NCI-H1417 (cell line): ENCODE measurements at places on chromosomes 1 and 21.

DNA sequence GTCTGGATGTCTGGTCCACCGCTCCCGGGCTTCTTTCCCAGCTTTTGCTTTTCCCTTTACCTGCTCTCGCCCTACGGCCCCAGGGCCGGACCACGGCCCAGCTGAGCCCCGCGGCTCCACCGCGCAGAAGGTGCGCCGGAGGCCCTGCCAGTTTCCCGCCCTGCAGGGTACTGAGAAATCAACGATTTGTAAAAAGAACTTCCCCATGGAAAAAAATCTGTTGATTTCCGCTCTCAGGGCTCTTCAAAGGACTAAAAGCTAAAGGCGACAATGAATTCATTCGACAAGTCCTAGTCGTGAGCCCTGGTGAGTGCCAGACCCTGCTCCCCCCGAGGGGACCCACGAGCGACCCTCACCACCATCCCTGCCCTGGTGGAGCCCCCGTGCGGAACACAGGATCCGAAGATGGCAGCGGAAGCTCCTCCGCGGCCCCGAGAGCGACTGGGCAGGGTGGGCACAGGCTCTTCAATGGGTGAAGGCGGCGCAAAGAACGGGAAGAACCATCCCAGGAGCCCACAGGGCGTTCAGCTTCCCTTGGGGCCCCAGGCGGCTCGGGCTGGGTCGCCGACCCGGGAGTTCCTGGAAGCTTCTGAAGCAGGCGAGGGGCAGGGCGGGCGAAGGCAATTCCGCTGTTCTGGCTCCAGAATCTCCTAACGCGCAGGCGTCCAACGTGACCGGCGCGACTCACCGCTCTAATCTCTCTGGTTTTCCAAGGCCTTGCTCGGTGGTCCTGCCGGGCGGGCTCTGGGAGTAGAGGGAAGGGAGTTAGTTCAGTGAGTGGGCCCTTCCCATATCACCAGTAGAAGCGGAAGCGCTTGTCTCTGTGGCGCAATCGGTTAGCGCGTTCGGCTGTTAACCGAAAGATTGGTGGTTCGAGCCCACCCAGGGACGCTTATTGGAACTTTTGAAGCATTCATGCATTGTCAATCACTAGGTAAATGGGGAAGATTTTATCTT lies 6.6 kb upstream of the RNU1-2 start:
- no peak for DNase-seq

DNA sequence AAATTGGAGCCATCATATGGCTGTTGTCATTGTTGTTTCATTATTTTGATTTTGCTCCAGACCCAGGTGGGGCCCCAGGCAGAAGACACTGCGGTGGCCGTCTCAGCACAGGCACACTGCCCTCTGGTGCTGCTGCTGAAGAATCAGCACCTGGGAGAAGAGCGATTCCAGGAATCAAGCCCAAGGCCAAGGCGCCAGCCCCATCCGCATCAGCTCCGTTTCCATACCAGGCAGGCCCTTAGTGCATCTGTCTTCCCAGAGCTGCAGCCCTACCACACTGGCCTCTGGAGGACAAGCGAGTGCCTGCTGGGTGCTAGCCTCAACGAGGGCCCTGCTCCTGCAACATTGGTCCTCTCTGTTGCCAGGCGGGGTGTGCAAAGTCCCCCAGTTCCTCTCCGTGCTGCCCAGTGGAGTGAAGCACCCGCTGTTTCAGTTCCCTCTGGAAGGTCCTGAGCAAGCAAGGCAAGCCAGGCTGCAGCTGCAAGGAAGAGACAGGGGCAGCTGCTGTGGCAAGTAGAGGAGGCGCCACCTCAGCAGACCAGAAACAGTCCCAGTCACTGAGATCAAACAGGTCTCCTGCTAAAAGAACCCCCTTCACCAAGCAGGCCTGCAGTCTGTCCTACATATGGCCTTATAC lies 5.2 kb downstream of the GRIK3 start:
- no peak for DNase-seq

DNA sequence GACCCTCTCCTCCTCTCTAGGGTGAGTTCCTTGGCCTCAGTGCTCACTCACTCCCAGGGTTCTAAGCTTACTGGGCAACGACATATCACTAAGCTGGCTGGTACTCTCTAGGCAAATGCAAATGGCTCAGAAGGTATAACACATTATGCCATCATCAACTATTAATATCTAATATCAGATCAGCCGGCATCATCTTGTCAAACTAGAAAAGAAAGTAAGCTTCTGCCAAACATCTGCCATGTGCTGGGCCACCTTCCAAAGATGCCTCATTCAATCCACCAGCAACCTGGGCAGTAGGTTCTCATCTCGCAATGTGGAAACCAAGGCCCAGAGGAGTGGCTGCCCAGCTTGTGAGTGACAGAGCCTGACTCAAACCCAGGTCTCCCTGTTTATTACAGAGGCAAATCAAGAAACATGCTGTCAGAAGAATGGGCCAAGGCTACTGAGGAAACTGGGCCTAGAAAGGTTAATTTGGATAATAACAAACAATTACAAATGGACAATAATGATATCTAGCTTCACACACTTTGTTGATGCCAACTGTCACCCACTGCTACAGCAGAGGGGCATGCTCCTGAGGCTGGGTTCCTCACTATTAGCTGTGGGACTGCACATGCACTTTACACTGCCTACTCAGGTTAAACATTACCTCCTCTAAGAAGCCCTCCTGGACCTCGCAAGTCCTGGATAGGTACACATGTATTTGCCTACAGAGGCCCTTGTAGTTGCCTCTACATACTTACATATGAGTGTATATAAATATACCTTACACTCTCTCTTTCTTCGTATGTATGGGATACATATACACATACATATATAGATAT lies 183.3 kb upstream of the JUN start:
- DNase-seq = no peak

- peak; percentile 91 for DNase-seq
Observed at GRCh38 chr21:16420031-16420724, 690.4 kb downstream of the USP25 start.

DNA sequence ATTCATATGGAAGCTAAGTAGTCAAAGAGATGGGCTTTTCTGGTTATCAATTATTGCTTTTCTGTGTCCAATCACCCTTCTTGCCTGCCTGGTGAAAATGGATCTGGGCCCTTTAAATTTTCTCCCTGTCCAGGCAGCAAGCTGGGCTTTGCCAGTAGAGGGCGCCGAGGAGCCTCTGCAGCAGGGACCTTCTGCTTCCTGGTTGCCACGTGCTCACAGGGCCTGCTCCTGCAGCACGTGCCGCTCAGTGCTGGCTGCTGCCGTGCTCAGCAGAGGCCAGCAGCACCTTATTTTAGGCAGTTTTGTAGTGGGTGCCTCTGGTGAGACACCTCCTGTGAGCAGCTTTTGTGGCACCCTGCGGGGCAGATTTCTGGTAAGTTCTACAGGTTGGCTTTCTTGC lies 4.0 kb downstream of the ACTL8 start:
- no peak for DNase-seq

- no peak for DNase-seq
Observed at GRCh38 chr1:108114033-108114599, 86.0 kb downstream of the SLC25A24 start.

DNA sequence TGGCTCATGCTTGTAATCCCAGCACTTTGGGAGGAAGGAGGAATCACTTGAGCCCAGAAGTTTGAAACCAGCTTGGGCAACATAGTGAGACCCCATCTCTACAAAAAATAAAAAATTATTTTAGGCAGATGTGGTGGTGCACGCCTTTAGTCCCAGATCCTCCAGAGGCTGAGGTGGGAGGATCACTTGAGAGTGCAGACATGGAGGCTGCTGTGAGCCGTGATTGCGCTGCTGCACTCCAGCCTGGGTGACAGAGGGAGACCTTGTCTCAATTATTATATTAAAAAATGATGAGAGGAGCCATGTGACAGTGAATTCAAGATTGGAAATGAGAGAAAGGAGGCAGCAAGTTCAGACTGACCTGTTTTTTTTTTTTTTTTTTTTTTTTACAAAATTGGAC lies 282.3 kb downstream of the ZP4 start:
- no peak for DNase-seq

DNA sequence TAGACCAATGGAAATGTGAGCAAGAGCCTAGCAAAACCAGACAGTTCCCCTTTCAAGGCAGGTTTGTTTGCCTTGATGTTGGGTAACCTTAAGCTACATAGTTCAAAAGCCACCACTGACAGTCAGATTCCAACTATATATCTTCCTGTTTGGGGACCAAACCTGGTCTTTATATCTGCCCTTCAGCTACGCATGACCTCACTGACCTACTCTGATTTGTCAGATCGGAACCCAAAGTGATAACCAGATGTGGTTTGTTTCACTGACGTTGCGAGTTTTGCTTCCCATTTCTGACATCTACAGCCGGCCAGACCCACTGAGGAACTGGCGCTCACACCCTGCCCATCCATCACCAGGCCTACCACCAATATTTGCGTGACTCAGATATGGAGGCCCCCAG lies 361.1 kb upstream of the CHRM3 start:
- no peak for DNase-seq
